ENCODE measurements at places on chromosomes 16 and 17. TPM values are rescaled to one million over a fixed set of nuclear protein-coding genes. Genes with fewer than 3 reads are reported as not detected.

GRCh38 chr16:84423416-84423837 is 55.1 kb downstream of the ATP2C2 start:
- peak; percentile 41 for DNase-seq

DNA sequence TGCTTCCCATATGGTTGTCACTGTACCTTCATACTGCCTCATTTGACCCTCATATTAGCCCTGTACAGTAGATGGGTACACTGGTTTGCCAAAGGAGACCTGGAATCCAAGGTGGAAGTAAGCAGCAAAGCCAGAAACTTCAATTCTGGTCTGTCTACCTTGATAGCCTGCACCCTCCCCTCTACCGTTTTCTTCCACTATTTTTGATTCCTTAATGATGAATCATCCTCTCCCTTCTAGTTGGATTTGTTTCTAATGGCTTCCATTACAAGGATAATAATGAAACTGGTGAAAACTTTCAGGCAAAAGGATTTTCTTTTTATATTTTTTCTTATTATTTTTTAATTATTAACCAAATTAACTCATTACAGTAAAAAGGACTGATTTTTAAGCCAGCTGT is 17.3 kb downstream of the TAC4 start:
- no peak for DNase-seq

- no peak for DNase-seq
These were observed 6.1 kb upstream of the STH start for GRCh38 chr17:45992904-45993303.

DNA sequence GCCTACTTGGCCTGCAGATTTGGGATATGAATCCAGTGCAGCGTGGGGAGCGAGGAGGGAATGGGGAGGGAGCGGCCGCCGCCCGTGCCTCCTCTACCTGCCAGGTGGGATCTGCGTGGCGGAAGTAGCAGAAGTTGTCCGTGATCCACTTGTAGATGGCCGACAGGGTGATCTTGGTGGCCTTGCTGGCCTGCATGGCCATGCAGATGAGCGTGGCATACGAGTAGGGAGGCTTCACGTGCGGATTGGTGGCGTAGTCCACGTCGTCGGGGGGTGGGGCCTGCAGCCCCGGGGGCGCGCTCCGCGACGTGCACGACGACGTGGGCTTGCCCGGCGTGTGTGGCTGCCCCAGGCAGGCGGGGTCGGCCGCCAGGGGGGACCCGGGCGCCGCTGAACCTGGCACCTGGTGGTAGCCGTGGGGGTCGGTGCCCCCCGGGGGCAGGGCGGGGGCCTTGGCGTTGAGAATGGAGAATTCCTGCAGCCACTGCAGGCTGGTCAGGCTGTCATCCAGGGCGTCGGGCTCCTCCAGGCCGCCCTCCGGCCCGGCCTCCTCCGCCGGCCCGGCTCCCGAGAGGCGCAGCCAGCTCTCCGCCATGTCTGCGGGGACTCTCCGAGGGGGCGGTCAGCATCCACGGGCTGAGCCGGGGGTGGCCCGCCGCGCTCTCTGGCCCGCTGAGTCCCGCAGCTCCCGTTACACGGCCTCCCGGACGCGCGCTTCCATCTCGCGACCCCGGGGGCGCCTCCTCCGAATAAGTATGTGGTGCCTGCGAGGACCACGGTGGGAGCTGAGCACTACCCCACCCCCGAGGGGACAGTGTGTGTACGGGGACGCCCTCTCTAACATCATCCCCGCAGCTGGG is 1.0 kb downstream of the FOXJ1 start:
- no peak for DNase-seq

DNA sequence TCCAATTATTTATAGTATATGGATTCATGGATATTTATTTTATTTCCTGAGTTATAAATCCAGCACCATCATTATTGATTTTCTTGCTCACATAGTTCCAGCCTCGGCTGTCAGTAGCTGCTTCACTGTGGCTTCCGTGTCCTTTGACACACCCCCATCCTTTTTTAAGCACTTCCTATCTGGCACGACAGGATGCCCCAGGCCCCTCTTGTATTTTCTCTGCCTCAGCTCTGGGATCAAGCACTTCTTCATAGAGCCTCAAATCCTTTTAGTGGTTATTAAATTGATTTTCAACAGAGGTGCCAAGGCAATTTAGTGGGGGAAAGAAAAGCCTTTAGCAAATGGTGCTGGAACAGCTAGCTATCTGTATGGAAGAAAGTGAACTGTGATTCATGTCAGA is 59.8 kb downstream of the GAN start:
- no peak for DNase-seq

DNA sequence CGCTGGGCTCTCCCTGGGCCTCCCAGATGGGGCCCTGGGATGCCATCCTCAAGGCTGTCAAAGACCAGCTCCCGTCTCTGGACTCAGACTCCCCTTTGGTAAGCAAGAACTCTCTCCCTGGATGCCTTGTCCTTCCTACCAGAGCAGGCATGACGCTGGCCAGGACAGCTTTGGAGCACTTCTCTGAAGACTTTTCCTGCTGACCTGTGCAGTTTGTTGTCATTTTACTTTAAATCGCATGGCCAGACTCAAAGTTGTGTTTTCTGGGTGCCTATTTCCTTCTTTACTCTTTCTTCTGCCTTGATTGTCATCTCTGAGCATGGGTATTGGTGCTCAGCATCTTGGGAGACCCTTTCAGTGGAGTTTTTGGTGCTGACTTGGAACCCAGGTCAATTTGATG is 2.2 kb downstream of the DNAAF8 start:
- no peak for DNase-seq

DNA sequence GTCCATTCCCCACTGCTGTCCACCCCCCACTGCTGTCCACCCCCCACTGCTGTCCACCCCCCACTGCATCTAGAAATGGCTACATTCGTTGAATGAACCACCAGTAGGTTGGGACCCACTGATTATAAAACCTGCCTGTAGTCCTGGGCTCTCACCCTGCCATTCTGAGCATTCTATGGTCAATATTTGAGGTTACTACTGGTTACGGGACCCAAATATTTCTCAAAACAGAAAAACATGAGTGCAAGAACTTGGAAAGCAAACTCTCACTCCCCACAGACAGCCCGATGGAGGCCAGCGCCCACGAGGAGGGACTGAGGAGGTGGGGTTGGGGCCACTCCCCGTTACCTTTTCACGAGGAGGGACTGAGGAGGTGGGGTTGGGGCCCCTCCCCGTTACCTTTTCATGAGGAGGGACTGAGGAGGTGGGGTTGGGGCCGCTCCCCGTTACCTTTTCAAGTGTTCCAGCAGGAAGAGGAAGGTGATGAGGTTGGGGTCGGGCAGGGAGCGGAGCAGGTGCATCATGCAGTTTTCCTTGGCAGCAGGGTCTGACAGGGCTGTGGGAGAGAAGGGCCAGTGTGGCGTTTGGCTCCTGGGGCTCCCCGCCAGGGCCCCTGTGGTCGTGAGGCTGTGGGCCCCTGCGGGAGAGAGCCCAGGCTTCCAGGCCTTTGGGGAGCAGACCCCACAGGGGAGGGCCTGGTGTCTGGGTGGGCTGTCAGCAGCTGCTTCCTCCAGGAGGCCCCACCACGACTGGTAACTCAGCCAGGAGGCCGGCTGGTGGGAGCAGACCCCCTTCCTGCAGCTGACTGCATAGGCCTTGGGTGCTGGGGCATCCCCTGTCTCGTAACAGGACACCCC is 12.5 kb downstream of the TIMM22 start:
- DNase-seq = no peak

- DNase-seq = peak; percentile 89
These were observed 3.9 kb downstream of the CDH11 start for GRCh38 chr16:65117811-65118448.

GRCh38 chr16:56610017-56610608 is 1.7 kb downstream of the MT2A start:
- DNase-seq = peak; percentile 90

GRCh38 chr16:3736116-3736515 is 18.8 kb upstream of the TRAP1 start:
- no peak for DNase-seq

GRCh38 chr16:6066652-6067051 is 969.1 kb upstream of the EEF2KMT start:
- no peak for DNase-seq

DNA sequence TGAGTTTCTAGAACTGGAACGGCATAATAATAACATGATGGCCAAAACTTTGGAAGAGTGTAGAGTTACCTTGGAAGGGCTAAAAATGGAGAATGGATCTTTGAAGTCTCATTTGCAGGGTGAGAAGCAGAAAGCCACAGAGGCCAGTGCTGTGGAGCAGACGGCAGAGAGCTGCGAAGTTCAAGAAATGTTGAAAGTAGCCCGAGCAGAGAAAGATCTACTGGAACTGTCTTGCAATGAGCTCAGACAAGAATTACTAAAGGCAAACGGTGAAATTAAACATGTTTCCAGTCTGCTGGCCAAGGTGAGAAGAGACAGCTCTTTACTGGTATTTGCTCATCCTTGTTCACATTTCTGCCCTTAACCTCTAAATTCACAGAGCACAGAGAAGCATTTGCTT is 196.4 kb downstream of the SPECC1 start:
- no peak for DNase-seq

The FBXW10B gene
- total RNA-seq = not detected

The GNG13 gene
- total RNA-seq = not detected

The ARHGDIG gene
- 1.6 TPM for total RNA-seq
